Stimulated activated CD4-positive, alpha-beta T cell treated with anti-CD3 and anti-CD28 coated beads, Interleukin-4, amount 100 ng/mL, for 24 hours (primary cell): ENCODE measurements at places on chromosomes 3 and 15.

GRCh38 chr3:12155828-12156227 is 2.9 kb downstream of the TIMP4 start:
- no peak for DNase-seq

DNA sequence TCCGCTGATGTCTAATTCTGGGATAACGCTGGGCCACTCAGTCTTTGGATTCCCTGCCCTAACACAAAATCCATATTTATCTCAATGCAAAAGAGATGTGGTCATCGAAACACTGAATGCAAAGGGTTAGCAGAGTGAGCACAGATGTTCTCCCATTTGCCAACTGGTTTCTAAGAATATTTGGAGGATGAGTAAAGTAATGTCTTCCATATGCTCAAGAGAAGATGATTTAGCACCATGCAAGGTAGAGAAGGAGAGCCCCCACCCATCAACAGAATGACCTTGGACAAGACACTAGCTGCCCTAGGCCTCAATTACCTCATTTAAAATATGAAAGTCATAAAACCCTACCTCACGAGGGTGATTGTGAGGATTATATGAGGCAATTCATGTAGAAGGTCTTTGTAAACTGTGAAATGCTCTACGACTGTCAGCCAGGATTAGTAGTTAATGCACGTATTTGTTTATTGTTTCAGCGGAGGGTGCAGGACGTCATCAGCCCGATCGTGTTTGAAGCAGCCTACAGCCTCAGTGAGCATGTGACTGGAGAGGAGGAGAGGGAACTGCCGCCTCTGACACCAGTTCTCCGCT is 232.9 kb upstream of the CTDSPL start:
- DNase-seq: no peak

GRCh38 chr3:71227270-71227661 is 356.3 kb downstream of the FOXP1 start:
- no peak for DNase-seq

GRCh38 chr3:165502707-165503106 is 306.5 kb upstream of the SLITRK3 start:
- DNase-seq: no peak

- no peak for DNase-seq
These were observed 879 bp upstream of the EIF5A2 start for GRCh38 chr3:170909129-170909903.

DNA sequence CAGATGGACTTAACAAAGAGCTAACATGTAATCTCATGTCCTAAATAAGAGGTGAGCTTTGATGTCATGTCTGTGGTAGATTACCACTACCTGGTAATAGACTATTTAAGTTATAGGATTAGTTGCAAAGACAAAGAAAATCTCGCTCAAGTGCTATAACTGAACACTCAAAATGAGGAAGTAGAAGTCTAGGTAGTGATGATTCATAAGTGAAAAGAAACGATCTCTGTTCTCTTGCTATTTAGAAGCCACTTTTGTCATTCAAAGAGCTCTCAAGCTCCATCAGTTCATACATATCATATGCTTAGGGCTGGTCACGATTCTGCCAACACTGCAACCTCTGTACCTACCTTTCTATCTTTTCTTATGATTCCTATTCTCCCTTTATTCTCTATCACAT is 110.9 kb downstream of the EDEM1 start:
- DNase-seq: no peak

DNA sequence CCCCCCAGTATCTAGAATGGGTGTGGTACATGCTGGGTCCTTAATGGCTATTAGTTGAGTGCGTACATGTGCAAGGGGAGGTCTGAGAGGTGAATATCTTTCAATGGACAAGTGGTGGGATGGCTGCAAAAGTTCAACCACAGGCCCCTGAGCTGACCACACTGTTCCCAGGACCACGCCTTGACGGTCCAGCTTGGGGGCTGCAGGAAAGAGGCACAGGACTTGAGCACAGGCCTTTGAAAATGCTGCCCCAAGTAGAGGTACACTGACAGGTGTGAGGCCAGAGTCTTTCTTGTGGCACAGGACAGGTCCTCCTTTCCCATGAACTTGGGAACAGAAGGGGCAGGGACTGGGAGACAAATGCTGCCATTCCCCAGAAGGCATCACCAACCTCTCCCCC is 24.0 kb downstream of the AMOTL2 start:
- DNase-seq: no peak

- DNase-seq: no peak
These were observed 68.7 kb downstream of the LMLN start for GRCh38 chr3:198028718-198029117.

- DNase-seq: no peak
These were observed 21.2 kb downstream of the NR1D2 start for GRCh38 chr3:23966328-23966727.

DNA sequence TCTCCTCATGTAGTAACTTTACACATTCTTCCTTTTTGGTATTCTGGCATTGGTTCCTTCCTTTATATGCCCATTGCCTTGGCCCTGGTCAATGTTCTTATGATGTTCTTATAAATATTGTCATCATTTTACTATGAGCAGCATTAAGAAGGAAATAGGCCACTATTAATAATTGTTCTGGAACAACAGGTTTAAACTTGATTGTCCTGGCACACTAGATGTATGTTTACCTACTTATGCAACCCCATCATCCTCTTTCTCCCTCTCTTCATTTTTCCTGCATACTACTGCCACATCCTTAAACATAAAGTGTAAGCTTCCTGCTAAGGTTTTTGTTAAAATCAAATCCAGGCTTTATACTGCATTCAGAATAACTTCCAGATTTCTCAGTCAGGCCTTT is 114.7 kb downstream of the THRB start:
- no peak for DNase-seq

- DNase-seq: no peak
These were observed 216.1 kb upstream of the CDIN1 start for GRCh38 chr15:36363335-36363734.

DNA sequence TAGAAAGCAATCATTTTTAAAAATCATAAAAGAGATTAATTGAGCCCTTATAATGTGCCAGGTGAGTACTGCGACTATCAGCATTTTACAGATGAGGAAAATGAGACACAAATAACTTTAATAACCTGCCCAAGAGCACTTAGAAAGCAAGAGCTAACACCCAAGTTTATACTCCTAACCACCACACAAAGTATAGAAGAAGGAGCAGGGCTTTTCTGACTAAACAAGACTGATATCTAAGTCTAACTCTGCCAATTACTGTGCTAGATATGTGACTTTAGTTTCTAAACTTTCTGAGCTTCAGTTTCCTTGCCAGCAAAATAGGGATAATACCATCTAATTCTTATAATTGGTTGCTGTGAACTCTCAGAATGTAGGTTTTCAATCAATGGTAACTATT is 47.7 kb downstream of the TNIK start:
- no peak for DNase-seq
